ENCODE measurements at places on chromosomes 6 and 20. TPM values are rescaled to one million over a fixed set of nuclear protein-coding genes. Genes with fewer than 3 reads are reported as not detected.

Gene MROH8
- total RNA-seq: 0.90 TPM

Gene PLEKHG1
- 25.2 TPM for total RNA-seq

Gene EYS
- total RNA-seq: 0.82 TPM

Gene TAB2
- 81.3 TPM for total RNA-seq

Gene ZNF391
- 1.9 TPM for total RNA-seq

GRCh38 chr6:48188158-48188557 lies 77.2 kb upstream of the PTCHD4 start:
- H3K36me3 ChIP-seq: no peaks in the 10 kb centered on the region
- no peak overlapping the region for H3K4me3 ChIP-seq
- no peak for DNase-seq
- H3K4me1 ChIP-seq: no peaks in the 10 kb centered on the region
- no peaks in the 10 kb centered on the region for H3K27me3 ChIP-seq
- no peak overlapping the region for H3K27ac ChIP-seq

- no peaks in the 10 kb centered on the region for H3K27me3 ChIP-seq
- no peak overlapping the region for H3K27ac ChIP-seq
- DNase-seq: no peak
- H3K36me3 ChIP-seq: no peaks in the 10 kb centered on the region
- H3K4me1 ChIP-seq: no peaks in the 10 kb centered on the region
These were observed 95.5 kb upstream of the AFDN start for GRCh38 chr6:167731216-167731615.

DNA sequence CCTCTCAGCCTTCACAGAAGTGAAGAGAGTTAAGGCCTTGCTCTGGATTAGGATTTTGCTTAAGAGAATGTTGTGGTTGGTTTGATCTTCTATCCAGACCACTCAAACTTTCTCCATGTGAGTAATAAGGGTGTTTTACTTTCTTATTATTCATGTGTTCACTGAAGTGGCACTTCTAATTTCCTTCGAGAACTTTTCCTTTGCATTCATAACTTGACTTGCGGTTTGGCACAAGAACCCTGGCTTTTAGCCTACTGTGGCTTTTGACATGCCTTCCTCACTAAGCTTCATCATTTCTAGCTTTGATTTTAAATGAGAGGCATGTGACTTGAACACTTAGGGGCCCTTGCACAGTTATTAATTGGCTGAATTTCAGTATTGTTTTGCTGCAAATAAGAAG lies 166.1 kb upstream of the OPRM1 start:
- DNase-seq: no peak
- H3K4me1 ChIP-seq: no peaks in the 10 kb centered on the region
- H3K27me3 ChIP-seq: no peaks in the 10 kb centered on the region
- no peak overlapping the region for H3K4me3 ChIP-seq
- H3K36me3 ChIP-seq: no peaks in the 10 kb centered on the region

- H3K27me3 ChIP-seq: no peaks in the 10 kb centered on the region
- no peaks in the 10 kb centered on the region for H3K36me3 ChIP-seq
- H3K4me3 ChIP-seq: no peak overlapping the region
These were observed 279.2 kb downstream of the PTPRK start for GRCh38 chr6:128241216-128241615.

DNA sequence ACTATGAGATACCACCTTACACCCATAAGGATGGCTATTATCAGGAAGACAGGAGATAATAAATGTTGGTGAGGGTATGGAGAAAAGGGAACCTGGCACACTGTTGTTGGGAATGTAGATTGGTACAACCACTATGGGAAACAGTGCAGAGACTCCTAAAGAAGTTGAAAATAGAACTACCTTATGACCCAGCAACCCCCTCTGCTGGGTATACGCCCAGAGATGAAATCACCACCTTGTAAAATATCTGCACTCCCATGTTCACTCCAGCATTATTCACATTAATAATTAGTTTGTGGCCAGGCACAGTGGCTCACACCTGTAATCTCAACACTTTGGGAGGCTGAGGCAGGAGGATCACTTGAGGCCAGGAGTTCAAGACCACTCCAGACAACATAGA lies 26.8 kb downstream of the ZBTB9 start:
- DNase-seq: no peak
- H3K4me3 ChIP-seq: no peak overlapping the region
- H3K36me3 ChIP-seq: no peaks in the 10 kb centered on the region
- no peaks in the 10 kb centered on the region for H3K4me1 ChIP-seq

DNA sequence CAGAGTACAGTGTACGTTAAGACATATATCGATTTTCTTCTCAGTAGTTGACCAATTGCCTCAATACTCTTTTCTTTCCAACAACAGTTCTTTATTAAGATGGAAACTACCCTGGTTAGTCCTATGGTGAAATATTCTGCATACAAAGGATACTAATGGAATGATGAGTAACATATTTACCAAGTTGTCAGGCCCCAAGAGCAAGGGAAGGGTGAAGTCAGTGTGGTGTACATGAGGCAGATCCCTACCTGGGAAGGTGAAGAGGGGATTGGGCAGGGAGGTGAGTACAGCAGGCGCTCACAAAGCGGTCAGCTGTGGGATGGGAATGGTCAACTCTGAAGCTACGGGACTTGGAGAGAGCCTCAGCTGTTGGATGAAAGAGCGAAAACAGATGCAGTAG lies 29.7 kb downstream of the GJA1 start:
- H3K4me1 ChIP-seq: no peaks in the 10 kb centered on the region
- no peak for DNase-seq
- H3K27me3 ChIP-seq: no peaks in the 10 kb centered on the region
- no peak overlapping the region for H3K27ac ChIP-seq
- H3K4me3 ChIP-seq: no peak overlapping the region

DNA sequence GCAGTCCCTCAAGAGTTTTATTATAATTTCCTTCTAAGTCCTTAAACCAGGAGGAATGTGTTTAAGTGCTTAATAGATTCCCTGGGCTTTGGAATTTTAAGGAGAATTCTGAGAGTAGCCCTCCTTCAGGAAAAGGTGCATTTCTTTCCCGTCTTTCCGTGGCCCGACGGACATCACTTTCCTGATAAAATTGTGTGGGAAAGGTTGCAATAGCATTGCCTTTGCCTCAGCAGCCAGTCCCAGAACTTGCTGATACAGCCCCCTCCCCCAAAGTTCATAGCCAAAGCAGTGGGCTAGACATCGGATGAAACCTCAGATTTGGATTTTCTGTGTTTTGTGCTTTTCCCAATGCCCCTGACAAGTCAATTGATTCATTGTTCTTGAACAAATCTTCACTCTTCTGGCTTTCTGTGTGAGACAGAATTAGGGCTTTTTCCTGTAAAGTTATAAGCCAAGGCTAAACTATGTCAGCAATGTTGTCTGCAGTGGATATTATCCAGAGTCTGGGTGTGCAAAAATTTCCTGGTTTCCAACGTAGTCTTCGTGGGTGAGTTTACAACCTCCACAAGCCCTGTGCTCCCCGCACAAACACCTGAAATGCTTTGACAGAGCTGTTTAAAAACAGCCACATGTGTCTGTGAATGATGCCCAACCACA lies 1.1 kb upstream of the SMOC2 start:
- H3K4me1 ChIP-seq: peaks cover 7% of the 10 kb centered on the region
- no peak overlapping the region for H3K27ac ChIP-seq
- DNase-seq: no peak
- H3K36me3 ChIP-seq: no peaks in the 10 kb centered on the region
- H3K4me3 ChIP-seq: no peak overlapping the region

DNA sequence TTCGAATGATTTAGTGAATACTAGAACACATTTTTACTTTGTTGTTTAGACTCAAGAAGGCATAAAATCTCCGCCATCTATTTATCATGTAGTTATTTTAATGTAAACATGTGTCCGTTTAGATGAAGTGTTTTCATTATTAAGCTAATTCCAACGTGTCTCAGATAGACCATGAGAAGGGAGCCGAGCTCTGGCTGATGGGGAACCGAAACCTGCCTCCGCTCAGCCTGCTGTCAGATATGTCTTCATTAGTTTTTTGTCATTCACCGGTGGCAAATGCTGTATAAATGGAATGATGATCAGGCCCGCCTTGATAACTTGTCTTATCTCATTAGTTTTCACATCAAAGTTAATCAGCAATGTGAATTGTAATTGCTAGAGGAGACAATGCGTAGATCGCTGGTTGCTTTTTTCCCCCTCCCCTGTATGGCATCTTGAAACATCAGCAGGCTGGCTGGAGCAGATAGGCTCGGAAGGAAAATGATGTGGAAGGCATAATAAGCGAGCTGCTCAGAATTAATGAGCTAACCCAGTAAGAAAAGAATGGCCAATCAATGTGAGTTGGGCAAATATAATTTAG lies 136.4 kb downstream of the LINC00237 start:
- H3K4me1 ChIP-seq: no peaks in the 10 kb centered on the region
- H3K27ac ChIP-seq: no peak overlapping the region
- no peaks in the 10 kb centered on the region for H3K36me3 ChIP-seq
- H3K4me3 ChIP-seq: no peak overlapping the region

GRCh38 chr20:3080939-3081388 lies 3.6 kb downstream of the AVP start:
- DNase-seq: no peak
- no peak overlapping the region for H3K4me3 ChIP-seq
- no peak overlapping the region for H3K27ac ChIP-seq
- no peaks in the 10 kb centered on the region for H3K4me1 ChIP-seq

DNA sequence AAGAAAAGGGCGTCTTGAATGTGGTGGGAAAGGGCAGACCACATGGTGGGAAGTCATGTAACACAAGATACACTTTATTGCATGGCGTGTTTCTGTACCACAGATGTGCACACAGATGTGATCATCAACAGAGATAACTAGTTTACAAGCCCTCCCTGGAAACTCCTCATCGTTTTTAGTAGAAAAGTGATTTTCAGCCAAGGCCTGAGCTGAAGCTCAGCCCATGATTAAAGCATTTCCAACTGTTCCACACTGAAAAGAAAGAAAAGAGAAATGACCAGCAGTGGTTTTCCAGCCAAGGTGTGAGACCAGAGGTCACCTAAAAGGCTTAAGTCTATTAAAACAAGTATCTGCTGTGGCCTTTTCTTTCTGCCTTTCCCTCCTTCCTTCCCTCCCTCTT lies 463.9 kb upstream of the JAG1 start:
- no peak for DNase-seq
- no peaks in the 10 kb centered on the region for H3K36me3 ChIP-seq
- no peaks in the 10 kb centered on the region for H3K4me1 ChIP-seq
- no peaks in the 10 kb centered on the region for H3K27me3 ChIP-seq
- H3K27ac ChIP-seq: no peak overlapping the region
- no peak overlapping the region for H3K4me3 ChIP-seq

DNA sequence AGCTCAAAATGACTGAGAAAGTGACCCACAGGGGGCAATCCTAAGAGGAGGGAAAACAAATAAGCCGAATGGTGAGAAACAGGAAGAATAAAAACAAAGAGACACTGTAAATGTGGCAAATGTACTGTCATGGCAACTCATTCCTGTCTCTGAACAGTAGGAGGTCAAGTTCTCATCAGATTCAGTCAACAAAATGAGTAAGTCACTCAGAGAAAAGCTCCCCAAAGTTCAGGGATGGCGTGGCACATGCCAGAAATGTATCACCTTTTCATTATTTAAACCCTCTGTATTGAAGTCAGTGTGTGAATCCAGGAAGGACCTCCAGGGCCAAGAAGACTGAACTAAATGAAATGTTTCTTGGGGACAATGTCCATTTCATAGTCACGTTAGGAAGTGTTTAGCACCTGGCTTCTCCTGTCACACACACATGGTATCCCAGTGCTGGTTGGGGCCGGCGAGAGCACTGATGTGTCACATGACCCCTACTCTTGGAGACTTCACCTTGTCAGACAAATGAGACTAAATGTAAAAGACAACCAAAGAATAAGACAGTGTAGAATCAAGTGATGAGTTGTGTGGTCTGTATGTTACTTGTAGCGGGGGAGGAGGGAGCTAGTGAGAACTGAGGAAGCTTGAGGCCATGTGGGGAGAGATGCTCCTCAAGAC lies 20.7 kb downstream of the CNR1 start:
- no peaks in the 10 kb centered on the region for H3K27me3 ChIP-seq
- H3K27ac ChIP-seq: no peak overlapping the region
- no peaks in the 10 kb centered on the region for H3K4me1 ChIP-seq
- DNase-seq: no peak
- no peak overlapping the region for H3K4me3 ChIP-seq

Data from colonic mucosa (tissue), 4 donors.